ENCODE measurements at places on chromosomes 13 and 19.
A peak's percentile ranks its signal among the peaks of the same experiment; 100 is the strongest.

- no peak for DNase-seq
Measured at GRCh38 chr19:374183-374885, 29.7 kb upstream of the MIER2 start.

DNA sequence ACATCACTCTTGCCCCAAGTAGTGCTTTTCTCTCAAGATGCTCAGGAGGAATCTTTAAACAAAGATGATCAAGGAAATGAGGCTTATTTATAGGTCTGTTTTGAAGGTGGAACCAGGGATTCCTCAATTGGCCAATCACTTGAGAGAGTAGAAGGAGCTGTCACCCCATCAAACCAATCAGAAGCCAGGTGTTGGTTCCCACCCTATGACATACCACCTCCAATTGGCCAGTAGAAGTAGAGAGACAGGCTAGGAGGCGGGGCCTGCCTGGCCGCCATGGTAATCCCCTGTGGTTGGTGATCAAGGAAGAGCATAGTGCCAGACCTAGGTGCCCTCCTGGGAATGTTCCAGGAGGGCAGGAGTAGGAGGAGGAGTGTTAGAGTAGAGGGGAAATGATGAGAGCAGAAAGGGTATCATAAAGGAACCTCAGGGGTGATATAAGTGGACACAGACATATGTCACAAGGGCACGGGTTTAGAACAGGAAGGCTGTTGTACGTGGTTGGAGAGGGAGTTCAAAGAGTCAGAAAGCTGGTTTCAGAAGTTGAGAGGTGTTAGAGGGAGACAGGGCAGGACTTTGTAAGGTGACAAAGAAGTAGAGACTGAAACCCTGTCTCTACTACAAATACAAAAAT is 10.5 kb downstream of the PMIS2 start:
- no peak for DNase-seq

DNA sequence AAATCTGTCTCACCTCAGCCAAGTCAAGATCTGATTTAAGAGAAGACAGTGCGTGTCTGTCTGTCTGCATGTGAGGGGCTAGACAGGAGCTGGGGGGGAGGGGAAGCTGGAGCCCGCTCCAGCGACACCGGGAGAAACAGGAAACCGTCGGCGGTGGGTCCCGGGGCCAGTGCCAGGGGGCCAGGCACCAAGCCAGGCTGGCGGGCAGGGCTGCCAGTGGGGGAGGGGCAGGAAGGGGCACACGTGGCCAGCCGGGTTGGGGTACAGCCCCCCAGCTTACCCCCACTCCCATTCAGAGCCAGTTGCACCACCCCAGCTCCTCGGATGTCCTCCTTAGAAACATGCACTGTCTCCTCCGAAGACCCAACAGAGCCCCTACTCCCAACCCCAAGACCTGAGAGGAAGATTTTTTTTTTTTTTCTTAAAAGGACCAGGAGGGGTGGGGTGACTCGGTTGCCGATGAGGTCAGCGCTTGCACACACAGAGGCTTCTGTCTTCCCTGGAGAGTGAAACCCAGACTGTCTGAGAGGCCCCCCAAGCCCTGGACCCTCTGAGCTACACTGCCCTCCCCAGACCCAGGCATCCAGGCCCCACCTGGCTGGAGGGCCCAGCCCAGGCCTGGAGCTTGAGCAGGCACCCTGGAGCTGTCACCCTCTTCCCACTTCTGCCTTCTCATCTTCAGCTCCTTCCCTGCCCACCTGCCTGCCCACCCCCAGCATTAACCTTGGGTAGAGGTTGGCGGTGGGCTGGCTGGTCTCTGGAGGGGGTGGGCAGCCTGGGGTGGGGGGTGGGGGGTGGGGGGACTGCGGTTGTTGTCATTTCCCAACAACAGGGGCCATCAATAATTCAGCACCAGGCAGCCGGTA is 4.0 kb downstream of the ERF start:
- DNase-seq: no peak

DNA sequence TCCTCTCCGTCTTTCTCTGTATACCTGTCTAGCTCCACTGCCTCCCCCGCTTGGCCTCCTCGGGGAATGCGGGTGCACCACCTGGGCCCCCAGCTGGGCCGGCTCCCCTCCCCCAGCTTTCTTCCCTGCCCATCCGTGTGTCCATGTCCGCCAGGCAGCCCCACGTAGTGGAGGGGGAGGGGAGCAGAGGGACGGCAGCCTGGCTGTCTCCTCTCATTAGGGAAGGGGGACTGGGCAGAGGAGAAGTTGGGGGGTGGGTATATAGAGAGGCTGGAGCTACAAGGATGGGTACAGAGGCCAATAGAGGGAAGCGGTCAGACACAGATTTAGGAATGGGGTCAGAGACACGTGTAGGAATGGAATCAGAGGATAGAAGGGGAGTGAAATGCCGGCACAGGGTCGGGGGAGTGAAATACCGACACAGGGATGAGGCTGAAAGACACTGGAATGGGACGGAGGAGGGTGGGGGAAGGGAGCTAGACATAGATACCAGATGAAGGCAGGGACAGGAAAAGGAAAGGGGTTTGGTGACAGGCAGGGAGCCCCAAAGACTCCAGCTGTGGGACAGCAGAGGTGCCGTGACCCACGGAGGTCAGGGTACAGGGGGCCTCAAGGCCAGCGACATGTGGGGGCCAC is 2.8 kb downstream of the NECTIN2 start:
- DNase-seq: no peak

GRCh38 chr19:43438291-43439031 is 23.8 kb downstream of the TEX101 start:
- DNase-seq: no peak

DNA sequence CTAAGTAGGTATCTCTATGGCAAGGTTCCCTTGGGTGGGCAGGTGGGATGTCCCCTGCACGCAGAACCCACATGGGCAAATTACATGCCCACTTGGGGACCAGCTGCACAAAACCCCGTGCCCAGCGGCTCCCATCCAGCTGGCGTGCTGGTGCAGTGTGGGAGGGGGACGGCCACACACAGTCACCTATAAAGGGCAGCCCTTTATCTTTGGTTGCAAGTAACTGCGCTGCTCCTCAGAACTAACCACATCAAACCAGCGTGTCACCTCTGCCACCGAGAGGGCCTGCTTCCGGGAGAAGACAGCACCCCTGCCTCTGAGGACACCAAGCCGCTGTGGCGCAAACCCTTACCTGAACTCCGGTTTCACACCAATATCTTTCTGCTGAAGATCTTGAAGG is 32.2 kb downstream of the ANKRD27 start:
- peak; percentile 30 for DNase-seq

DNA sequence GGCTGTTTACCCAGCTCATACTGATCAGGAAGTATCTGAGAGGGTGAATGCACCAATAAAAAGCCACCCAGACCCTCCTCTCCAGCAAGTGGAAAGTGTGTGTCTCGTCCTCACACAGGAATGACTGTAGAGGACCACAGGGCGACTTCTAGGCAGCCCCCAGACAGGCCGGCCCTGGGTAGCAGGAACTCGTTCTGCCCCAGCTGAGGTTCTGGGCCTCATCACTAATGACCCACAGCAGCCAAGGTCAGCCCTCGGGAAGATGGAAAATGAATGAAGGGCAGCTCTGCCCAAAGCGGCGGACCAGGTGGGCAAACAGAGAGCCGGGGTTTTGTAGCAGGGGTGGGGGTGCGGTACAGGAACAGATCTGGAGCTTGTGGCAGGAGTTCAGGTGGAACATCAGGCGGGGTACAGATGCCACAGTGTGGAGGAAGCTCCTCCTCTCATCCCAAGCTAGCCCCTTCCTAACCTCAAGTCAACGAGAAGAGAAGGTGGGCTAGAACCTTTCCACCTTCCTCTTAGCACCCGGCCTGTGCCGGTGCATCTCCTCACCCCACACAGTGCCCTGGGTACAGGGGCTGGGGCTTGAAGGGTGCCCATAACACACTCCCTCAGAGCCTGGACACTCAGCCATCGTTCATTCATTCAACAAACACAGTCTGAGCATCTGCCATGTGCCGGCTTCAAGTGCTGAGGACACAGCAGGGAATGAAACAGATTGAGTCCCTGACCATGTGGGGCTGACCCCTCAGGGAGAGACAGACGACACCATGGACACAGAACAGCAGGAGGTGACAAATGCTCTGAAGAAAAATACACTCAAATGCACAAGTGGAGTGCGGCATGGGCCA is 36.2 kb downstream of the RFX2 start:
- no peak for DNase-seq

DNA sequence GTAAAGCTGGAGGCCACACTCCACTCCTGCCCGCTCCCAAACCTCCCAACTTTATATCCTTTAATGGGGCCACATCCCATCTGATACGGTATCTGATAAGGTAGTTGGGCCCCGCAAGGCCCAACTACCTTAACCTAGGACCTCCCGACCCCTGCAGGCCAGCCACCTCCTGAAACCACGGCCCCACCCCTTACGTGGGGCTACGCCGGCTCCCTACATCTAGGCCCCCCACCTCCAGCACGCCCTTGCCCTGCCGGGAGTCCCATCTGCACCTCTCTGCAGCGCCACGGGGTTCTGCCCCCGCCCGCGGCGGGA is 2.2 kb downstream of the IGFLR1 start:
- no peak for DNase-seq

- DNase-seq: no peak
Measured at GRCh38 chr13:37700887-37701286, 102.3 kb upstream of the POSTN start.

GRCh38 chr13:21050288-21051197 is 10.8 kb downstream of the LATS2 start:
- DNase-seq: no peak

DNA sequence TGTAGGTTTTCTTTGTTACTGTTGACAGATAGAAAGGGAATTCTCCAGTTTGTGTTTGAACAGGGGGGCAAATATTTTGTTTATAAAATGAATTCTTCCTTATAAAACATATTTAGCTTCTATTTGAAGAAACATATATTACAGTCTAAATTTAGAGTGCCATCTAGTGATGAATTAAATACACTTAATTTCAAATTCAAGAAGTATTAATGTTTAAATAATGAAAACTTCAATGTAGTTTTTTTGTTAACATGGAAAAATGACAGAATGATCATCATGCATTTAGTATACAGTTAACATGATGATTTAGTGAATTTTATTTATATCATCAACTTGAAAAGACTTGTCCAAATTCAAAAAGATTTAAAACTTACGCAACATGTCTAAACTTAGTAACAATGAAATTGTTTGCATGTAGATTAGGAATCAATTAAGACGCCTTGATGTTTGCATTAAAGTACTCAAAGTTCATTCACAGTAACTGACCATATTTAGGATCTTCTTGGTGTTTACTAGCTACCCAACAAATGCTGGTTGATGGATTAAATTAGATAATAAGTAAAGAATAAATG is 765.9 kb upstream of the SLITRK1 start:
- no peak for DNase-seq

- no peak for DNase-seq
Measured at GRCh38 chr19:44641501-44642265, 2.0 kb upstream of the PVR start.

DNA sequence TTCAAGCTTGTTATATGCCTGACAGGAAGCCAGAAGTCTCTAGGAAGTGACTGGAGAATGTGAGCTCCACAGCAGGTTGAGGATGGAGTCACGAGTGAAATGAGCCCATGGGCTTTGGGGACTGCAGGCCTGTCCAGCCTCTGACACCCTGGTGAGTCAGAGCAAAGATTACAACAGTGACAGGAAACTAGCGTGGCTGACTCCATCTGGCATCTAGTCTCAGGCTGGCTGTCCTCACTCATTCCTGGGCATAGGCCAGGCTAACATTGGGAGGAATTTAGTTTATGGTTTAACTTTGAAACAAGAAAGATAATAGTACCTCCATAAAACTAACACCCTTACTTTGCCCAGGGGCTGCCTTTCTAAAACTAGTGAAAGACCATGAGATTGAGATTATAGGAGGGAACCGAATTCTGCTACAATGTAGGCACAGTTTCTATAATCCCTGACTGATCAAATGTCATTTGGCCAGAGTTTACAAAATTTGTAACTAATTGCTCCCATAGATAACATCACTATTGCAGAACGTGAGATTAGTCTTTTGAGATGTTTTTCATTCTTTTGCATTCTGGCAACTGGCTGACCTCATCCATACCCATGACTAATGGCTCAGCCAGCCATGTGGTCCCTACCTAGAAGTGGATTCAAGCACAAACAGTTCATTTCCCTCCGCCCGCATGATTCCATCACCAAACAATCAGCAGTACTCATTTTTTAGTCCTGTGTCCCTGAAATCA is 28.4 kb downstream of the PSG1 start:
- no peak for DNase-seq

GRCh38 chr13:28679628-28680027 is 20.7 kb downstream of the POMP start:
- DNase-seq: no peak

DNA sequence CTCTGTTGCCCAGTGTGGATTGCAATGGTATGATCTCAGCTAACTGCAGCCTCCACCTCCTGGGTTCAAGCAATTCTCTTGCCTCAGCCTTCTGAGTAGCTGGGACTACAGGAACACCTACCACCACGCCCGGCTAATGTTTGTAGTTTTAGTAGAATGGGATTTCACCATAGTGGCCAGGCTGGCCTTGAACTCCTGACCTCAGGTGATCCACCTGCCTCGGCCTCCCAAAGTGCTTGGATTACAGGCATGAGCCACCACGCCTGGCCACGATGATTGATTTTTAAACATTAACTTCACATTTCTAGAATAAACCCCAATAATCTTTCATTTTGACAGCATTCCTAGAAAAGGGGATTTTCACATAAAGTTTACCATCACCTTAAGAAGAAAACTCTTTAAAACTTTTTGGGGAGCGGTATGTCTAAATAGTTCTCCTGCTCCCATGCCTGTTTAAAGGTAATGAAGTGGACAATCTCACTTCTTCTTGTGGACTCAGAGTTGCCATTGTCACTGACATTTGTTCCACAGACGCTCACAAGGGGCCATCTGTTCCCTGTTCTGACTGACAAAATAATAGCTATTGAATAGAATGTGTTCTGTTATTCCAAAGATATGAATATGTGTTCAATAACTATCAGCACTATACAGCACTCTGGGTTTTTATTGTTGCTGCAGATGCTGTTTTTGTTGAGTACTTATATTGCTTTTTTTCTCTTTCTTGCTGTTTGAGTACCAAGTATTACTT is 66.1 kb upstream of the C1QTNF9B start:
- no peak for DNase-seq

- no peak for DNase-seq
Measured at GRCh38 chr19:14940266-14940665, 1.0 kb upstream of the OR7C2 start.

- no peak for DNase-seq
Measured at GRCh38 chr19:41218615-41219507, at the start of gene AXL. Gene AXL, plus strand, starts transcription at chr19:41219223. Its CDS starts 170 bp downstream, at chr19:41219393.

DNA sequence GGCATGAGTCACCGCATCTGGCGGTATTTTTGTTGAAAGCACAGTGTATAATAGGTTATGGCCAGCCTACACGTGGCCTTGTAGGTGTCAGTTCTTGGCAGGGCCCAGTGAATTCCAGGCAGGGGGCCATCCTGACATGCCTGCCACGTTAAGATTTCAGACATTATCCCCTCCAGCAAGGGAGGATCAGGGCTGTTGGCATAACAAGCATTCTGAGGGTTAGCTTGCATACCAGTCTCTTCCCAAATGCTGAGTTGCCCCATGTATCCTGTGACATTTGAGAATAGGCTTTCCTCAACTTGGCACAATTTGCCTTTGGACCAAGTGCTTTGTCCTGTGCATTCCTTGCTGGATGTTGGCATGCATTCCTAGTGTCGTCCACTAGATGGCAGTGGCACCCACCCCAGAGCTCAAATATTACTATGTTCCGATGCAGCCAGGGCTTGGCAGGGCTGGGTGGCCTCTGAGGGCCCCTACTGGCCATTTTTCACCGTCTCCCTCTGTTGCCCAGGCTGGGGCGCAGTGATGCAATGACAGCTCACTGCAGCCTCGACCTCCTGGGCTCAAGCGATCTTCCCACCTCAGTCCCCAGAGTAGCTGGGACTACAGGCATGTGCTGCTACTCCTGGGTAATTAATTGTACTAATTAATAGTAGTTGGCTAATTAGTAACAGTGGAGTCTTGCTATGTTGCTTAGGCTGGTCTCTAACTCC is 31.2 kb downstream of the NLRP12 start:
- peak; percentile 46 for DNase-seq

Data from stimulated activated CD8-positive, alpha-beta memory T cell treated with anti-CD3 and anti-CD28 coated beads, Interleukin-4, amount 100 ng/mL, for 4 hours (primary cell).